Endothelial cell (in vitro differentiated cells): ENCODE measurements at places on chromosomes 3 and 15. TPM values are rescaled to one million over a fixed set of nuclear protein-coding genes. Genes with fewer than 3 reads are reported as not detected.

Gene MAPKBP1
- total RNA-seq: 36.2 TPM

Gene ISLR
- 0.51 TPM for total RNA-seq

Gene LRTM1
- total RNA-seq: not detected

Gene MTHFS
- 16.2 TPM for total RNA-seq

Gene CCDC71
- total RNA-seq: 24.8 TPM

Gene FANCD2OS
- not detected for total RNA-seq

Gene IL12A
- total RNA-seq: 0.67 TPM

Gene FEM1B
- 47.8 TPM for total RNA-seq

Gene MINAR1
- 5.3 TPM for total RNA-seq
